ENCODE measurements at places on chromosomes 7 and 10.

- no peak for DNase-seq
These were observed 82.3 kb downstream of the INPP5A start for GRCh38 chr10:132619927-132620326.

DNA sequence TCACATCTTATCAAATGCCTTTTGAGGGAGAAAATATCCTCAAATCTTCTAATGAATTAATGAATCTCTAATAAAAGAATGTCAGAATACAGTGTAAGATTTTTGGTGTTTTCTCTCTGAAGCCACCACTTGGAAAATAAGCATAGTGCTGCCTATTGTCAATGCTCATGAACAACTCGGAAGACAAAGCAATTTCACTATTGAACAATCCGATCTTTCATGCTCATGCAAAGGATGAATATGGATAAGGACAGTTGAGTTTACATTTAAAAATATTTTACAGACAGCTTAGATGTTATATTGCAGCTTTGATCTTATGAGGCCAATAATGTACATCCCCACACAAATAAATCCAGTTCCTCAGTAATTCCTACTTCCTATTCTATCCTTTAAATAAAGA lies 40.6 kb downstream of the MAGI2 start:
- DNase-seq = no peak

- DNase-seq = no peak
These were observed 211.0 kb downstream of the WDR11 start for GRCh38 chr10:121062115-121062514.

DNA sequence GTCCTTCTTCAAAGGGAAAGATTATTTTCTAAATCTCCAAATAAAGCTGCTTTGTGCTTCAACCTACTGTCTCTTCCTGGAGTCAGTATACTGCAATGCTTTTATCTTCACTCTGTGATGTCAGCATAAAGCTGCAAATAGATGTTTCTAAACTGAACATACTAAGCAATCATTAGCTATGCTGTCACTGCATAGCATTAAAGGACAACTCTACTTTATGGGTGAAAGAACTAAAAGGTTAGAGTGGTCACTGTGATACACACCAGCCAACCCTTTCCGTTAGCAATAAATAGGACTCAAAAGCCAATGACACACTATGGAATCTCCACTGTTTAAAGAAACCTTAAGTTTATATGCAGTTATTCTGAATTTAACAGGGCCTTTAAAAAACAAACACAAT lies 1.8 kb downstream of the CCDC186 start:
- no peak for DNase-seq

- DNase-seq = no peak
These were observed 25.1 kb downstream of the ICA1 start for GRCh38 chr7:8236780-8237407.

DNA sequence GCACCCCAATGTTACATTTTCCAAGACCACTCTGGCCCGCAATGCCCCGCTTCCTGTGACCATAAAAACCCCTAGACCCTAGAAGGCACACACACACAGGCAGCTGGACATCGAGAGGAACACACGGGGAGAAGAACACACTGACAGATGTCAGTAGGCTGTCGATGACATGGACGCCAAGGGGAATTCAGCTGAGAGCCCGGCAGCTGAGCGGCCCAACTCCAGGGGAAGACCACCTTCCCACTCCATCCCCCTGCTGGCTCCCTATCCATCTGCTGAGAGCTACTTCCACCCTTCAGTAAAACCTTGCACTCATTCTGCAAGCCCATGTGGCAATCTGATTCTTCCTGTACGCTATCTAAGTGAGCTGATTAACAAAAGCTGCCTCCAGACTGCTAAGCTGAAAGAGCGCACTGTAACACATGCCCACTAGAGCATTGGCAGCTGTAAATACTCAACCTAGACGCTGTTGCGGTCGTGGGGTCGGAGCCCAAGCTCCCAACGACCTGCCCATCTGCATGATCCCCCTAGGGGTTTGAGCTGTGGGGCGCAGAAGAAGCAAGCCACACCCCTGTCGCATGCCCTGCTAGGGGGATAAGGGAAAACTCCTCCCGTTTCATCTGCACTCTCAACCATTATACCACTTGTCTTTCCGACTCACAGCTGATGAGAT lies 843.6 kb upstream of the POT1 start:
- no peak for DNase-seq

DNA sequence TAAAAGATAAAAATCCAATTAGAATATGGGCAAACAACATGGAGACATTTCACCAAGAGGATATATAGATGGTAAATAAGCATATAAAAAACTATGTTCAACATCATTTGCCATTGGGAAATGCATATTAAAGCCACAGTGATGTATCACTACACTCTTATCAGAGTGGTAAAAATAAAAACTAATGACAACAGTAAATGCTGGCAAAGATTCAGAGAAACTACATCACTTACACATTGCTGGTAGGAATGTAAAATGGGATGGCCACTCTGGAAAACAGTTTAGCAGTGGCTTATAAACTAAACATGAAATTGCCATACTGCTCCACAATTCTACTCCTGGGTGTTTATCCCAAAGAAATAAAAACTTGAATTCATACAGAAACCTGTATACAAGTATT lies 59.2 kb downstream of the CROT start:
- DNase-seq = no peak

GRCh38 chr7:10192074-10192473 lies 781.6 kb upstream of the PHF14 start:
- DNase-seq = no peak

Data from AG09319 (cell line).